Hindlimb muscle (tissue), 1 donor: ENCODE measurements at places on chromosomes 5 and 9. TPM values are rescaled to one million over a fixed set of nuclear protein-coding genes. Genes with fewer than 3 reads are reported as not detected.

The PCDHGA6 gene
- polyA plus RNA-seq: 4.4 TPM

The GRIN3A gene
- 0.98 TPM for polyA plus RNA-seq

The ZNF879 gene
- 3.4 TPM for polyA plus RNA-seq

The TLX3 gene
- polyA plus RNA-seq: not detected

The FOXD4L4 gene
- not detected for polyA plus RNA-seq

The PSD2 gene
- polyA plus RNA-seq: 0.31 TPM

The OBP2B gene
- polyA plus RNA-seq: not detected

The TAF11L14 gene
- not detected for polyA plus RNA-seq

The ARHGEF39 gene
- 5.6 TPM for polyA plus RNA-seq

The MUSK gene
- 10.2 TPM for polyA plus RNA-seq

The BHMT2 gene
- 4.9 TPM for polyA plus RNA-seq

The CCDC69 gene
- 86.9 TPM for polyA plus RNA-seq

The GARNL3 gene
- polyA plus RNA-seq: 17.8 TPM

The PCDHB11 gene
- polyA plus RNA-seq: 4.4 TPM

The DMRT3 gene
- polyA plus RNA-seq: not detected

The PRLR gene
- polyA plus RNA-seq: 0.15 TPM

The FAM120A gene
- polyA plus RNA-seq: 63.3 TPM

The SPOCK1 gene
- polyA plus RNA-seq: 4.6 TPM

The PCDHB15 gene
- polyA plus RNA-seq: 9.4 TPM

The ATP10B gene
- polyA plus RNA-seq: 0.48 TPM

The SYK gene
- 5.0 TPM for polyA plus RNA-seq

The SGCD gene
- polyA plus RNA-seq: 82.7 TPM

The PRUNE2 gene
- 10.6 TPM for polyA plus RNA-seq

The NOXA1 gene
- polyA plus RNA-seq: 4.2 TPM

The ANKRD34B gene
- 0.08 TPM for polyA plus RNA-seq

The NR5A1 gene
- polyA plus RNA-seq: not detected

The HTR1A gene
- polyA plus RNA-seq: not detected

The ARHGEF37 gene
- polyA plus RNA-seq: 5.0 TPM

The PCDHA2 gene
- 0.06 TPM for polyA plus RNA-seq

The SLC25A2 gene
- not detected for polyA plus RNA-seq

The IQGAP2 gene
- 6.6 TPM for polyA plus RNA-seq

The PHF24 gene
- 0.23 TPM for polyA plus RNA-seq

The PCDHGA10 gene
- 1.6 TPM for polyA plus RNA-seq

The FOXD4L6 gene
- polyA plus RNA-seq: not detected

The MAP1B gene
- polyA plus RNA-seq: 21.4 TPM
